ENCODE measurements at places on chromosomes 4 and X.
A peak's percentile ranks its signal among the peaks of the same experiment; 100 is the strongest.

GRCh38 chrX:68511255-68511654, 12.4 kb downstream of the YIPF6 start:
- DNase-seq: peak; percentile 29

DNA sequence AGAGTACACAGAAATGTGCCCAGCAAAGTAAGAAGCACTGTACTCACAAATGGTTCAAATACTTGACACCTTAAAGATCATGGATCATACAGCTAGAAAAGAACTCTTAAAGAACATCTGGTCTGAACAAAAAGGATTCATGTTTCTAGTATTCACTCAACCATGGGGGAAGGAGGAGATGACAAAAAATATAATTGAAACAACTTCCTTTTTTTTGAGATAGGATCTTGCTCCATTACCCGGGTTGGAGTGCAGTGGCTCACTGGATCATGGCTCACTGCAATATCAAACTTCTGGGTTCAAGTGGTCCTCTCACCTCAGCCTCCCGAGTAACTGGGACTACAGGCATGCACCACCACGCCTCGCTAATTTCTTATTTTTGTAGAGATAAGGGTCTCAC, 6.0 kb downstream of the DHX15 start:
- DNase-seq: no peak

GRCh38 chr4:3802571-3803474, 36.6 kb downstream of the ADRA2C start:
- DNase-seq: no peak

GRCh38 chrX:9966775-9967408, at the start of gene CLDN34:
TSS of gene CLDN34 (plus strand) at chrX:9967358. CDS start at chrX:9967358, 0 bp downstream.
- no peak for DNase-seq

DNA sequence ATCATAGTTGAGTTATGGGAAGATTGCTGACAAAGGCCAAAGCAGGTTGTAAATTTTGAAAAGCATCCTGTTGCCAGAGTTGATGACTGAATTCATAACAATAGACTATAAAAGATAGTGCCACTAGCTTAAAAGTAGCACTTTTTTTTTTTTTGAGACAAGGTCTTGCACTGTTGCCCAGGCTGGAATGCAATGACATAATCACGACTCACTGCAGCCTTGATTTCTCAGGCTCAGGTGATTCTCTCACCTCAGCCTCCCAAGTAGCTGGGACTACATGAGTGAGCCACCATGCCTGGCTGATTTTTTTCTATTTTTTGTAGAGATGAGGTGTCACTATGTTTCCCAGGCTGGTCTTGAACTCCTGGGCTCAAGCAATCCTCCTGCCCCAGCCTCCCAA, 122.7 kb downstream of the SPOCK3 start:
- no peak for DNase-seq

DNA sequence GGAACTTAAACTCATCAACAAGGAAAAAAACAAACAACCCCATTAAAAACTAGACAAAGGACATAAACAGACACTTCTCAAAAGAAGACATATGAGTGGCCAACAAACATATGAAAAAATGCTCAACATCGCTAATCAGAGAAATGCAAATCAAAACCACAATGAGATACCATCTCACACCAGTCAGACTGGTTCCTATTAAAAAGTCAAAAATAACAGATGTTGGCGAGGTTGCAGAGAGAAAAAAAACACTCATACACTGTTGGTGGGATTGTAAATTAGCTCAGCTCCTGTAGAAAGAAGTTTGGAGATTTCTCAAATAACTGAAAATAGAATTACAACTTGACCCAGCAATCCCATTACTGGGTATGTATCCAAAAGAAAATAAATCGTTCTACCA, 28.7 kb downstream of the APLN start:
- DNase-seq: no peak

DNA sequence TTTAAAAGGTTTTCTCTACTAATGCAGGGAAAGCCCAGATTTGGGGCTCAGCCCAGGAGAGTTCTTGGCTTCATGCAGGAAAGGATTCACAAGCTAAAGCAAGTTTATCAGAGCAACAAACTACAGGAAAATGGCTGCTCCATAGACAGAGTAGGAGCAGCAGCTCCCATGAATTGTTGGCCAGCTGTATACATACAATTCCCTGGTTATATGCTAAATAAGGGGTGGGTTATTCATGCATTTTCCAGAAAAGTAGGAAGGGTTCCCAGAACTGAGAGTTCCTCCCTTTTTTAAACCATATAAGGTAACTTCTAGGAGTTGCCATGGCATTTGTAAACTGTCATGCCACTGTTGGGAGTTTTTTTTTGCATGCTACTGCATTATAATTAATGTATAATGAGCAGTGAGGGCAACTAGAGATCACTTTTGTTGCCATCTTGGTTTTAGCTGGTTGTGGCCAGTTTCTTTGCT, 2.6 kb downstream of the C4orf33 start:
- no peak for DNase-seq

DNA sequence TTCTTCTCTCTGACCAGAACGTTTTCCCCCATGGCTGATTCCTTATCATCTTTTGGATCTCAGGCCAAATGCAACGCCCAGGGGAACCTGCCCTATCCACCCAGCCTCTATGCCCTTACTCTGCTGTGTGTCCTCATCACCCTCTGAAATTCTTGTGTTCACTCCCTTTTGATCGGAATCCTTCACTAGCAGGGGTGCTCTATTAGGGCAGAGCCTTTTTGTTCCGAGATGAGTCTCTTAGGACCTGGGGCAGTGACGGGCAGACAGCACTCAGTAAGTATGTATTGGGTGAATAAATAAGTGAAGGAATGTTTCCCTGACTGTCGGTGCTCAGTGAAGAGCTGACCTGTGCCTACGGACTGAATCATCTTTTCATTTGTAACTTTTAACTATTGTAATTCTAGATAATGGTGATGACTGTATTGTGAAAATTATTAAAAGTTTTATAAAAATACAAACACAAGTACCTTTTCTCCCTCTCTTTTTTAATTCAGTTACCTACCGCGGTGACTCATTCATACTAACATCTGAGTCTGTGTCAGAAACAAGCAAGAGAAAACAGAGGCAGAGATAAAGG, 4.8 kb upstream of the TENM3 start:
- no peak for DNase-seq

DNA sequence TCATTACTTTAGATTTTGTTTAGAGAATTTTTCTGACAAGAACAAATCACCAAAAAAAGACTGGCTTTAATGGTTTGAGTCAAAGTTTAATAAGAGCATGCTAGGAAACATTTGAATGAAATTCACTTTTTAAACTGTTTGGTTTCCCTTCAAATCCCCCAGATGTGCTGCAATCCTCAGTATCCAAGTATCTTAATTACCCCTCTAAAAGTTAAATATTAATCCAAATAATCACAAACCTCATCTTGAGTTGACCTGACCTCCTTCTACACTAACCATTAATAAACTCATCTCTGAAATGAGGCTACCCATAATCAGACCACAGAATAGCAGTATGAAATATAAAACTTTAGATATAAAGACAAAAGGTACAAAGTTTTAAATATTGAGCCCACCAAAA, 10.1 kb downstream of the DHX15 start:
- DNase-seq: no peak

- no peak for DNase-seq
Observed at GRCh38 chr4:39613093-39613656, 25.5 kb downstream of the SMIM14 start.

GRCh38 chr4:168540503-168541265, 43.8 kb downstream of the PALLD start:
- DNase-seq: no peak

DNA sequence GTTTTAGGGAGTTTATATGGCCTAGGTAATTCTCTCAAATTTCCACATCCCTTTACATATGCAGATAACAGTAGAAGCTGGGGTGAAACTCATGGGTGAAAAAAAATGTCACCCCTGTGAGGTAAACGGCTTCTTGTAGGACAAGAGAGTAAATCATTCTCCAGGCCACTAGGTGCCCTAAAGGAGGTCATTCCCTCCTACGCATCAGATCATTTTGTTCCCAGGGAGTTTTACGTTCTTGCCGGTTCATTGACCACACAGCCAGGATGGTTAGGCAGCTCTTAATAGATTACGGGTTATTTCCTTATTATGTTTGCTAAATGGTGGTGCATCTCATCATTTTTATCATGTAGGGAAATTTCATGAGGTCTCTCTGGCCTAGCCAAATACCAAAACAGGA, 225.8 kb upstream of the NOCT start:
- DNase-seq: no peak

GRCh38 chrX:115378471-115378870, 89.0 kb downstream of the LUZP4 start:
- DNase-seq: no peak

GRCh38 chr4:164081801-164082200, 587.3 kb downstream of the TMA16 start:
- no peak for DNase-seq

- DNase-seq: no peak
Observed at GRCh38 chr4:102598762-102599374, 97.7 kb downstream of the NFKB1 start.

DNA sequence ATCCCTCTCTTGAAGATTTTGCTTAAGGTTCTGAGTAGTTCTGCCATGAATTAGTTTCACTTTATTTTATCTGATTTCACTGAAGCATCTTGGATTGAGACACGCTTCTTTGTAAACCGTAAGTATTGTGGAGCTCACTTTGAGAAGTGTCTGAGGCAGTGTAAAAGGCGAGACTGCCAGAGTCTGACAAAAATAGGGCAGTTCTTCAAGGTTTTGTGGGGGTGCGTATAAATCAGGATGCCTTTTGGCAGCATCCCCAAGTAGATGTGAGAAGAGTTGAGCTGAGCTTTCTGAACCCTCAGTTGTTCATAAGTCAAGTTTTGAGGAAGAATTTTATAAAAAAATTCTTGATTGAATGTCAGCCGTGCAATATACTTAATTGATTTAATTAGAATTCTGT, 76.3 kb downstream of the RBPJ start:
- no peak for DNase-seq

- DNase-seq: no peak
Observed at GRCh38 chrX:103651151-103651773, 22.5 kb downstream of the TCEAL1 start.

DNA sequence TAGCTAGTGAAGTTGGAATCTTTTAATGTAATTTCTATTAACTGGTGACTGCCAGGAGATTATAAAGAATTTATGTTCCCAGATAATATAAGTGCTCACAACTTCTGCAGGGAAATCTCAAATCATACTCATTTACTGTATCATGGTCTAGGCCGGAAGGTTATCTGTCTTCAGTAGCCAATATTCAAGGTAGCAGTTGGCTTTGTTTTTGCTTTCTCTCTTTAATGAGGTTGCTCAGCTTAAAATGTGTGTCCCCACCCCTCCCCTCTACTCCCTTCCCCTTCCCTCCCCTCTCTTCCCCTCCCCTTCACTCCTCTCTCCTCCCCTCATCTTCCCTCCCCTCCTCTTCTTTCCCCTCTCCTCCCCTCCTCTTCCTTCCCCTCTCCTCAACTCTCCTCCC, 117.6 kb downstream of the HPGD start:
- DNase-seq: no peak

DNA sequence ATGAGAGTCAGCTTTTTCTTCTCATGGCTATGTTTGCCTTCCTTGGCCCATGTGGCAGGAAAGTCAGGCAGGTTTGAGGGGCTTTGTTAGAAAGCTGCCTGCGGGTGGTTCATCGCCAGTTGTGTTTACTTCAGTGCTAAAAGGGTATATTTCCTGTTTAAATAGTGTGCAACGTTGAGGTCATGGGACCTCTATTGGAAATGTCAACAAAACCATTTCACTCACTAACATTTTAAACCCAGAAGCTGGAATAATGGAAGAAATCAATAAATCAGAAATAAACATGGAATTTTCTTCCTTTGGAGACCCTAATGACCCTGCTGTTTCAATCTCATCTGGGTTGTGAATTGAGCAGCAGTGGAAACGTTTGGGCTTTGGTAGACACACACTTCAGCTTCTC, 185.8 kb downstream of the ANKRD50 start:
- DNase-seq: no peak

- no peak for DNase-seq
Observed at GRCh38 chrX:8304668-8305067, 133.6 kb upstream of the VCX2 start.

- DNase-seq: no peak
Observed at GRCh38 chrX:155052738-155053498, 18.0 kb downstream of the CMC4 start.

DNA sequence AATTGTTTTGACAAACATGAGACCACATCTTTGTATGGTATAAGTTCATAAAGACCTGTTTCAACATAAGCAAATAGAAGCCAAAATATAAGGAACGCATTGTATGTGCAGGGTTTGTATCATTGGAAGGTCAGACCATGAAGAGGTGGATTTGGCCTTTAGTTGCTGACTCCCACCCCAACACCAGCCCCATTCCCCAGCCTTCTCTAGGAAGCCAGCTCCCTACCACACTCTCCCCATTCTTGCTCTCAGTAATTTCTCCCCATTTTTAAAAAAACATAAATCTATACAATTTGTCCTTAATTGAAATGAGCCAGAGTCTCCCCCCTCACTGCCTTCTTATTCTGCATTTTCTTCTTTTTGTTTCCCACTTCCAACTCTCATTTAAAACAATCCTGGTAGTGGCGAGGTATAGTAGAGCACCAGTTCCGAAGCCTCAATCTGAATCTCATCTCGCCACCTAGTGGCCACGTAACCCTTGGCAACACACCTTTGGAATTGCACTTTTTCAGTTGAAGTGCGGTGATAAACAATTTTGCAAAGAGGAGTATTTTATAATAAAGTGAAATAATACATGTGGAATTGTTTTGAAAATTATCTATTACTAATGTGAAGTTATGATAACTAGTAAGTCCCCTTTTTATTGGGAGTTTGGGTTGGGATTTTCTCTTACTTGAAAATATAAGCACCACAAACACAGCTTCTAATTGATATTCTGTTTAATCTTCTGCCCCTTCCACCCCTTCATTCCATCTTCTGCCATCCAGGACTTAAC, 126.6 kb downstream of the ASB9 start:
- peak; percentile 39 for DNase-seq

DNA sequence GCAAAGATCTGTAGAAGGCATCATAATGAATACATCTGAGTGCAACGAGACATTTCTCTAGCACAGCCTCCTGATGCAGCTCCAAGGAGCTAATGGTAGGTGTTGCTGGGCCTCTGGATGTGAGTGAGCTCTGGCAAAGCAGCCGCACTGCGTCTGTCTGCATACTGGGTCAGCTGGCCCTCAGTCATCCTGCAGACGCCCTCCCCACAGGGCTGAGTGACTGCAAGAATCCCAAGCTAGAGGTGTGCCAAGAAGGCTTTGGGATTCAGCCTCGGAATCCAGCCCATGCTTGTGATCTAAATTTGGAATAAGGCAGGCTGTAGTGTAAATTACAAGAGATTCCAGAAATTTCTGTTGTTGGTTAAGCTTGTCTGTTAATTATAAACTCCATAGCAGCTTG, 18.5 kb downstream of the HERC3 start:
- DNase-seq: no peak

Data from effector CD4-positive, alpha-beta T cell (primary cell).